ENCODE measurements at places on chromosomes 7 and 10.

DNA sequence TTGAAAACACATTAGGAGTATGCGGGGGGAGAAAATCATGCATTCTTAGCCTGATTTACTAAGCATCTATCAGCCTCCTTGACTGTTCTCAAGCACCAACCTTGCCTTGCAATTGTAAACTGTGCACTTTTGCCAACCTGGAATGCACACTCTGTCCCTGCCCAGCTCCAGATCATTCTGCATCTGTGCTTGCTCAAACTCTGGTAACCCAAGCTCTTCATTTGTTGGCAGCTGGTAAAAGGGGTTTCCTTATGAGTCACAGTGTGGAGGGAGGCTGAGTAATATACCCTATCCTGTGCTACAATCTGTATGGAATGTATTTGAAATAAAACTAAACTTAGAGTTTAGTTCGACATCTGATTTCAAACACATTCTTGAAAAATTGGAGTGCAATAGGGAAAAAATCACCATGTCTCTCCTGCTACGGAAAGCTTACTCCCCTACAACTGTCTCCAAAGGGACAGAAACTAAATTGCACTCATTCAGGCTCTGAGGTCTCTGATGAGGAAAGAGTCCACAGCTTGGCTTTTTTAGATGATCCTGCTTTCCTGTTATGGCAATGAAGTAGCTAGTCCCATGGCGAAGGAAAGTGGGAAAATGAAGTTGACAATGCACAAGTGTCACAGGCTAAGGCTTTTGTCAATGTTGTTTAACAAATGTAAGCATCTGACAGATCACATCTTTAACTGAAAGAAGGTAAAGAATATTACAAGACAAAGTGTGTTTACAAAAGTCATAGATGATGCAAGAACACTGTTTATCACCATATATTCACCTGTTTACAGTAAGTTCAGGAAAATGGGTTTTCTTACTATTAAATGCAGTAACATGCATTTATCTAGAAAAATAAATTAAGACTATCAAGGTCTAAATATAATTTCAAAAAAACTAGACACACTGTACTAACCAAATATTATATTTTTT is 61.9 kb downstream of the TES start:
- no peak for DNase-seq

DNA sequence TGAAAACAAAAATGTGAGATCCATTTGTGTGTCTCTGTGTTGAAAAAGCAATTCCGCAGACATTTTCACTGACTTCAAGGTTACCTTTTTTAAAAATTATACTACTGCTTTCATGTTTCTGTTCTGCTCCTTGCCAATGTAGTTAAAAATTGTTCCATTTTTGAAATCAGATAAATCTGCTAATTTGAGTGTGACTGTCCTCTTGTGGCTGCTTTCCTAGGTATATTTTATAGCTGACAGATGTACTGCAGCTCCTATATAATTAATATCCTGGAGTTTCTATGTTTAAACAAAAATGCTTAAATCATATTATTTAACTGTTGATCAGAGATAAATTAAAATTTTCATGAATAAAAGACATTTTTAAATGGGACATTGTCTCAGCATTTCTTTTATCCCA is 177.6 kb upstream of the LRRTM3 start:
- no peak for DNase-seq

DNA sequence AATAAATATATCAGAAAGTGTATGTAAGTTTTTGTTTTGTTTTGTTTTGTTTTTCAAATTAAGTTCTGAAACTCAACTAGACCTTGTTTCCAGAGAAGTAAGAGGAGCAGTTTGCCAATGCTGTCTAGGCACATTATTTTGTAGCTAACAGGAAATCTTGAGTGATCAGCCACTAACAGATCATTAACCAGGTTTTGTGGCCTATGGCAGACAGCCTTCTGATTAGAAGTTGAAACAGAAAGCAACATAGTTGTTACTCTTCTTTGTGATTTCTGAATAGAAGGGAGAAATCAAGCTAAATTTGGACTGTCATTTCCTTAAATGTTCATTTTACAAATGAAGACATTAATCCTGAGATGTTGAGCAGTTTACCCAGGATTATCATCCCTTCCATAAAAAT is 142.6 kb downstream of the PLXDC2 start:
- no peak for DNase-seq

- DNase-seq: no peak
These were observed 225.1 kb upstream of the YAE1 start for GRCh38 chr7:39341083-39341482.

- no peak for DNase-seq
These were observed 206.8 kb downstream of the SKIDA1 start for GRCh38 chr10:21318540-21319167.

DNA sequence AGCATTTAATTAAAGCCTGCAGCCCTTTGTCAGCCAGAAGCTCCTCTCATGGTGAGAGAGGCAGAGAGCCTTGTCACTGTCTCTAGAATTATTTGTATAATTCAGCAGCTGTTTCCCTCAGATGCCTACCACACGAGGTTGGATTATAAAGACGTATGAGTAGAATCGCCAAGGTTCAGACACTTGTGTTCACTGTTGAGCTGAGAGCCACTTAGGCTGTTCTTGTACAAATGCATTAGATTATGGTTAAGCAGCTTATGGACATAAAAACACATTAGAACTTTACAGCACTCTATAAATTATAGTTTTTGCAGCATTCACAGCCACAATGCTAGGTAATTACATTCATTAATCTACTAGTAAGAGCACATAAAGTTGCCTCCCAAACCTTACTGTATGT is 282.6 kb downstream of the AUTS2 start:
- DNase-seq: no peak

- DNase-seq: no peak
These were observed 1.4 kb upstream of the CYP26A1 start for GRCh38 chr10:93072225-93072712.

DNA sequence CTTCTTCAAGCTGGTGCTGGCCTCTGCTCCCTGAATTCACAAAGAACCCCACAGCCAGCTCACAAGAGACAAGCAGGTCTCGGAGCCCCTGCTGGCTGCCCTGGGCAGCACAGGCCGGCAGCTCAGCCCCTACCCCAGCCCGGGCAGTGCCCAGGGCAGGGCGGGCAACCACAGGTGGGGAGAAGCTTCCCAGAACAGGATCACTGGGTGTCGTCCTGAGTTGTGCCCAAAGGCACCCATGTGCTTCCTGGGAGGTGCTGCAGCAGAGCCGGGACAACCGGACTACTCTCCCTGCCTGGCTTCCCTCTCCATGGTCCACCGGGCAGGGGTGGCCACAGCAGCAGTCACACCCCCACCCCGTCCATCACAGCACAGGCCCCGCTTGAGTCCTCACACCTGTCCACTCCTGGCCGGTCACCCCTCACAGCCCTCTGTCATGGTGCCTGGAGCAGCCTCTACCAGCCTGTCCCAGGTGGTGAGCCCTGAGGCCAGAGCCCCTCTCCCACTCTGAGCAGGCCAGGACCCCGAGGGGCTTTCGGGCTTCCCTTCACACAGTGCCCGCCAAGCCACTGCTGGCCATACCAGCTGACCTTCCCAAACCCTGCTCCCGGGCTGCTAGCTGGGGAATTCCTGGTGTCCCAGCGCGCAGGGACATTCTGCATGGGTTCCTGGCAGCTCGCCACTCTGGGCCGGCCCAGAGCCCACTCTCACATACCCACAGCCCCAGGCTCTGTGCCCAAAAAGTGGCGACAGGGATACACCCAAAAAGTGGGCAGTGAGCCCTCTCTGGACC is 3.1 kb downstream of the RASGEF1A start:
- no peak for DNase-seq

- no peak for DNase-seq
These were observed 14.6 kb downstream of the IFIT3 start for GRCh38 chr10:89342206-89342958.

DNA sequence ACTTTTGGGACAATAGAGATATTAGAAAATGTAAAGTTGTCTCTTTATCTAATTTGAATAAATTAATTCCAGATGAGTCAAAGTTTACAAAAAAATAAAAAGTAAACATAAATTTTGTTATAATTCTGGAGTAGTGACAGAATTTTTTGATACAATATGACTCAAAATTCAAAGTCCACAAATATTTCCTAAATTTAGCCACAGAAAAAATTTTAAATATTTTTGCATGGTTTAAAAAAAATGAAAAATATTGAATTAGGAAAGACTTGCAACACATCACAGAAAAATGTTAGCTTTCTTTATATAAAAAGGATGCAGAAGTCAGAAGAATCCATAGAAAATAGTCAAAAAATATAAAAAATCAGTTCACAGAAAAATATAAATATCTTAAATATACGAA is 117.7 kb downstream of the ARHGAP21 start:
- DNase-seq: no peak

DNA sequence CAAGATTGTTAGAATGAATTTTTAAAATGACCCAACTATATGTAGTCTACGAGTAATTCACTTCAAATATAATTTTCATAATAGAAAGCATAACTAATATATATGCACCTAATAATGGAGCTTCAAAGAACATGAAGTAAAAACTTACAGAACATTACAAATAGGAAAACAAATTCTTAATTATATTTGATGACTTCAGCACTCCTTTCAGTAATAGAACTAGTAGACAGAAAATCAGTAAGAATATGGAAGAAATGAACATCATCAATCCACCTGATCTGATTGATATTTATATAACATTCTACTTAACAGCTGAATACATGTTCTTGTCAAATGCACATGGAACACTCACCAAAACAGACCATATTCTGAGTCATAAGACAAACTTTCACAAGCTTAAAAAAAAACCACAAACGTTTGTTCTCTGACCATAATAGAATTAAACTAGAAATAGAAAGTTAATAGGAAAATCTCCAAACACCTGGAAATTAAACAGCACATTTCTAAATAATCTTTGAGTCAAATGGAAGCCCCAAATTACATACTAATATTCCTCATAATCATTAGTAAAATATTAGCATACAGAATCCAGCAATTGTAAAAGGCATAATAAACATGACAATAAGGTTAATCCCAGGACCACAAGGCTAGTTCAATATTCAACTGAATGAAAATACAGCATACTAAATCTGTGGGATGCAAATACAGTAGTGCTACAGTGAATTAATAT is 48.0 kb downstream of the BRAF start:
- DNase-seq: no peak

DNA sequence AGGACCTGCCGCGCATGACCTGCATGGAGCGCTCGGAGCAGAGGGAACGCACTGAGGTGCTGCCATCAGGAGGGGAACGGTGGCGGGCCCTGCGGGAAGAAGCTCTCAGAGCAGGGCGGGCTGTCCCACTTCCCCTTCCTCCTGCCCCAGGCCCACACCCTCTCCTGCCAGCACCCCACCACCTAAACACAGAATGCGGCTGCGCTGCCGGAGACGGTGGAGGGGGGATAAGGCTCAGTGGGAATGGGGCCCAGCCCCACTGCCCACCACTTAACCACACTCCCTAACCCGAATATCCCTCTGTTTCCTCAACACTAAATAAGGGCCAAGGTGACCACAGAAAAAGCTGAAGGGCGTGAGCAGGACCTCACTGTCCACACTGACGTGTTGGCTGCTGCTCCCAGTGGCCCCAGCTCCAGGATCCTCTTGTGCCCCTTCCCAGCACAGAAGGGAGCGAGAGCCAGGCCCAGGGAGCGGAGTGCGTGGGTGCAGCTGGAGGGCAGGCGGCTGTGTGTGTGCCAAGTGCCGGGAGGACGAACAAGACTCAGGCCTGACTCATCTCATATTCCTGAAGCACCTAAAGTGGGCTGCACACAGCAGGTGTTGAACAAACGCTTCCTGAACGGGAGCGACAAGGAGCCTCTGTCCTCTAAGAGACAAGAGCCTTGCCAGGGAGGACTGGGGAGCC is 116.8 kb downstream of the MAD1L1 start:
- peak; percentile 70 for DNase-seq

DNA sequence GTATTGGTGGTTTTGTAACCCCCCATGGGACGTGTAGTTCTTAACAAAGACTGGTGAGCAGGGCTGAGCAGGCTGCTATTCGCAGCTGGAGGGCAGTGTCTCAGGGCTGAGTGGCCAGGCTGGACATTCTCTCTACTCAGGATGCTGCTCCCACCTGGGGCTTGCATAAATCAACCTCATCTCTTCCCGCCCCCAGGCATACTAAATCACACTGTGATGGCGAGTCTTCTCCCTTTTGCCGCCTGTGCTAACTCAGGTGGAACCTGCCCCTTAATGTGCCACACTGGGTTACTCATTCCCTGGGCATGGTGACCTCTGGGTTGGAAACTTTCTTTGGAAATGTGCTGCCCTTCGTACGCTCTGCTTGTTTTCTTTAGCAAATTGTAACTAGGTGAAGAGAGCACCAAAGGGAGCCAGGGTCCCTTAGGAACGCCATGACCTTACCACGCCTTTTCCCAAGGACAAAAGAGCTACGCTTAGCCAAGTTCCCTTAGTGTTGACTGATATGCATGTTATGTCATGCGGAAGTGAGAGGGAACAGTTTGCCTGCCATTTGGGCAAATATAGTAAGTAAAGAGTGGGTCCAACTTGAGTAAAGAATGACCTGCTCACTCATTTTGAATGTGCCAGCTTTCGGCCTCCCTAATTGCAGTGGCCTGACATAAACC is 40.4 kb upstream of the COBL start:
- no peak for DNase-seq

DNA sequence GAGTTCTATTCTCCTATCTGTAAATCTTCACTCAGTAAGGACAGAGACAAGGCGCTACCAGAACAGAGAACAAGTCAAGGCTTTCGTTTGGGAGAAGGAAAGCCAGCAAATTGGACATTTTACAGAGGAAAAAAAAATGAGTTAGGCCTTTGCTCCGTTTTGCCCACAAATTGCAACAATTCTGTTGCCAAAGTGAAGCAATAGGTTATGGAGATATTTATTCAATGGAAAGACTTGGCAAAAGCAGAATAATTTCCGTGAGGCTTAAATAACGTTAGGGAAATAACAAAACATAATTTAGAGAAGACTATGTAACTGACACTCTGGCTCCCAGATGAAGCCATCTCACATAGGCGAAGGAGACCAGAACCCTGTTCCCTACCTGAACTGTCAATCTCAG is 67.5 kb downstream of the MKX start:
- no peak for DNase-seq

DNA sequence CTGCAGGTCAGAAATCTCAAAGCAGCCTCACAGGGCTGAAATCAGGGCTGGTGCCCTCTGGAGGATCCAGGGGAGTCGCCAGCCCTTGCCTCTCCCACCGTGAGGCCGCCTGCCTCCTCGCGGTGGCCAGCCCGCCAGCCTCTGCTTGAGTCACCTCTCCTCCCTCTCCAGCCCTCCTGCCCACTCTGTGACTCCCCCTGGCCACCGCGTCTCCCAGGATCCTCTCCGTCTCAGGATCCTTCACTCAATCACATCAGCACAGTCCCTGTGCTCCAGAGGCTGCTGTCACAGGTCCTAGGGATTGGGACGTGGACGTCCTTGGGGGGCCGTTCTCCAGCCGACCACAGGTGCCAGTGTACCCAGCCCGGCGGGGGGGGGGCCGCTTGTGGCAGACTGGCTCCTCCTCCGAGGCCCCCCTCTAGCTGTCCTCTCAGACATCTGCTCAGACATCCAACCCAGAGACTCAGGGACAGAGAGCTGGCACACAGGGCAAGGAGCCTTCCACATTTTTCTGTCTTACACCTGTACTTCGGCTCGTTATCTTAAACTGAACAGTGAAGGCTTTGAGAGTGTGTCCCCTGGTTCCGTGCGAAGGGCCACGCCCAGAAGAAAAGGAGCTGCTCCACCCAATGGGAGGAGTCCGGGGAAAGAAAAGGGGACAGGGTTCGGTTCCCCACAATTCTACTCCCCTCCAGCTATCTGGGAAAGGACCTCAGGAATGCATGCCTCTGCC is 9.4 kb upstream of the PPP2R2D start:
- DNase-seq: no peak

Measured in HL-60 (cell line).